HEK293T (cell line): ENCODE measurements at places on chromosomes 2 and 18.

DNA sequence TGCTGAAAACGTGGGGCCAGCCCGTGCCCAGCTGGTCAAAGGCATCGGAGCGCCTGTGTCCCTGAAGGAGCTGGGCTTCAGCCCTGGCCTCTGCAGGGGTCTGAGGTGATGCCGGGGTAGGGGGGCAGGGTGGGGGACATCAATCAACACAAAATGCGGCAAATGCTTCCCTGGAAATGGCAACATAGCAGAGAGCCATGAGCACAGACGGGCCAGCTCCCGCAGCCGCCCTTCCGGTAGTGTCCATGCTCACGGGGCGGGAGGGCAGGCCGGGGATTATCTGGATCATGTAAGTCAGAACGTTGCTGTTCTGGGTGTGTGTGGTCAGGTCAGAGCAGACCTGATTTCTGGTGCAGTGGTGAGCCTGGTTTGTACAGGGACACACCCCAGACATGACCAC lies 56.5 kb upstream of the TWIST2 start:
- no peak for DNase-seq

GRCh38 chr2:176088048-176088936 lies 4.2 kb upstream of the HOXD13 start:
- no peak for DNase-seq

DNA sequence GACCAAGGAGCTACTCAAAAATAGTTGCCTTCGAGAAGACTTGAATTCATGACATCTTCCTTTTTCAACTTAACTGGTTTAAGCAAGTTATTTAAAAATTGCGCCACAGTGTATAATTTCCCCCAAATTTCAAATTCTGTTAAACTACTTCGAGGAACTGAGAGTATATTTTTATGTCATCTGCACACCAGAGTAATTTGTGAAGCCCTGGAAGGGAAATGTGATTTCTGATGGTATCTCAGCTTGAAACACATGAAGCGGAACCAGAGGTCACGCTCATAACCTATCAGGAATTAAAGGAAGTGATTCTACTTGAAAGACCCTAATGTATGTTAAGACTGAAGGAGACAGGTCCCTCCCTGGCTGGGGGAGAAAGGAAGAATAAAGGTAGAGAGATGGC lies 33.9 kb upstream of the DARS1 start:
- DNase-seq = no peak

DNA sequence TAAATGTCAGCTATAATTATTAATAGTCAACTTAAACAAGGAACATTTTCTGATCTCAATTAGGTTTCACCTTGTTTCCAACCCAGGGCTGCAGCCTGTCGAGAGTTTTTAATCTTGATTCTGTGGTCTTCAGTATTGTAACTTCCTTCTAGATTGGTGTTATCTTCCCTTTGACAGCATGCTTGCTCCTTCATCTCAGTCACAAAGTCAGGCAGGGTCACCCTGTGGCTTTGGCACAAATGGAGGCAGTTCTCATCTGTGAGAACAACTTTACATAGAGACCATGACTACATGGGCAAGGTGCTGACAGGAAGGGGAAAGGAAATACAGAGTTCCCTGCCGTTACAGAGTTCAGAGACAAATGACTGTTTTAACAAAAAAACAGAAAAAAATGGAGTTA lies 50.5 kb downstream of the HNRNPLL start:
- DNase-seq = no peak

GRCh38 chr2:219029829-219030165 lies 11.5 kb downstream of the CFAP65 start:
- DNase-seq = peak; percentile 89

GRCh38 chr2:142944264-142944663 lies 66.8 kb downstream of the KYNU start:
- peak; percentile 12 for DNase-seq

- DNase-seq = no peak
These were observed 399.4 kb downstream of the ZEB2 start for GRCh38 chr2:144120487-144120886.

DNA sequence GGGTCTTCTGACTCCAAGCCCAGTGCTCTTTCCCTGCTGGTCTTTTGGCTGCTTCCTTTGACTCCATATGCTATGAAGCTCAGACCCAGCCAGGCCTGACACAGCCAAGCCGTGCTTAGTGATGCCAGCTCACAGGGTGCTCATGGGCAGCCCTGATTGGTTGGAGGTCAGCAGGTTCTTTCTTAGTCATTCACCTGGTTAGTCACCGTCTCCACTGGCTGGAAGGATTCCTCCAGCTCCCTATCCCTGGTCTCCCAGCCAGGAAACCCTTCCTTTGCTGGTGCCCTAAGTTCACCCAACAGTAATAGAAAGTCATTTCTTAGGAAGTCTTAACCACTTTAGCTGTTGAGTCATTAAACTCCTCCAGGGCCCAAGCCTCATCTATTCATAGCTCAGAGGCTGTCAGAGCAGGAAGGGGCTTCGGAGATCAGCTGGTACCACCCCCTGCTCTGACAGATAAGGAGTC lies 3.9 kb downstream of the KCNK3 start:
- DNase-seq = no peak

DNA sequence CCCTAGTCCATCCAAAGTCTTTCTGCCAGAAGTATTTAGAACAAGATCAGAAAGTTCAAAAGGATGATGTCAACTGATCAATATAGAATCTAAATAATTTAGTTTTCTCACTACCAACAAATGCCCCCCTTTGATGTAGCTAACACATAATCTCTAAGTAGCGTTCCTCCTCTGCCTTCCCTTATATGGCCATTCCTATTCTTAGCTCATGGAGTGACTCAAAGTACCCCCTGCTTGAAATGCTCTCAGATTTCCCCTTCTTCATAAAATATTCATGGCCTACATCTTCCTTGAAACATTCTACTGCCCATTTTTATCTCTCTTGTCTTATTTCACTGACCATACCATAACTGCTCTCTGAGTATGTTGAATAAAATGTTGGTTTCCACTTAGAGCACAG lies 151.5 kb downstream of the UPP2 start:
- no peak for DNase-seq

- no peak for DNase-seq
These were observed 406.0 kb upstream of the POU3F3 start for GRCh38 chr2:104447831-104448434.

DNA sequence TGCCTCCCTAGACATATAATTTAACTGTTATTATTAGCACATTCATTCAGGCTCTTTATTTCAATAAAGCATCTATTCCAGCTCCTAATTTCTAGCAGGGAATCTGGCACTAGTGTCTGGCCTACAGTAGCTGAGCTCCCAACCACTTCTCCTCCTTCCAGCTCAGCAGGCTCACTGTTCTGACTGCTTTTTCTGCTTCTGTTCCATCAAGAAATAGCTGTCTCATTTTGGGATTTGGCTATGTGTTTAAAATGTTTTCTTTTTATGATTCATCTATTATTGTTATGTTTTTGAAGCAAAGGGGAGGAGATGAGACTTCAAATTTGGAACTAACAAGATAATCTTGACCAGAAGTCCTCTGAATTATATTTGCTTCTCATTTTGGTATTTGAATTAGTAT lies 172.7 kb upstream of the SMAD7 start:
- no peak for DNase-seq

GRCh38 chr2:43388371-43388770 lies 162.0 kb upstream of the ZFP36L2 start:
- no peak for DNase-seq

DNA sequence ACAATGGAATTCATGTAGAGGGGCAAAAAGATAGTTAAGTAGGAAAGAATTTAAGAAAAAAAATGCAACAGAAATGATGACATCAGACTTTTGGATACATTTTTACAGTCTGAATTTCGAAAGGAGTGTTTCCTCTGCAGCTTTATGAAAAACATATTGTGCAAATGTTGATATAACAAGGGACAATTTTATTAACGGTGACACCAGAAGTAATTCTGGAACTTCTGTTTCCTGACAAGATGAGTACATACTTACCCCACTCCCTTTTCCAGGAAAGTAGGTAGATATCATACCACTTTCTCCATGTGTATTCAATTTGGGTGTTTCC lies 369.6 kb downstream of the FBXO15 start:
- no peak for DNase-seq

- no peak for DNase-seq
These were observed 4.7 kb upstream of the KCNF1 start for GRCh38 chr2:10906926-10907625.

DNA sequence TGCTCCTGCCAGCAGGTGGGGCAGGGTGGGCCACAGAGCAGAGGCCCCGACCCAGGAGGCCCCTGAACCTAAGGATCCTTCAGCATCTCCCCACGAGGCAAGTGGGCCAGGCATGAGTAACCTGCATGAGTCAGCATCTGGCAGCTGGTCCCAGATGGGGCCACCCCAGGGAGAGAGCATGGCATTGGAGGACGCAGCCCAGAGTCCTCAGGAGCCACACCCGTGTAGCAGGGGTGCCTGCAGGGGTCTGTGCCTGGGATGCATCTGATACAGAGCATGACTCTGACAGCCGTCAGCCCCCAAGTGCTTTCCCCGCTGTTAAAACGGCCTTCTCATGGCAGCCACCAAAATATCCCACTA lies 185.6 kb upstream of the SALL3 start:
- no peak for DNase-seq

DNA sequence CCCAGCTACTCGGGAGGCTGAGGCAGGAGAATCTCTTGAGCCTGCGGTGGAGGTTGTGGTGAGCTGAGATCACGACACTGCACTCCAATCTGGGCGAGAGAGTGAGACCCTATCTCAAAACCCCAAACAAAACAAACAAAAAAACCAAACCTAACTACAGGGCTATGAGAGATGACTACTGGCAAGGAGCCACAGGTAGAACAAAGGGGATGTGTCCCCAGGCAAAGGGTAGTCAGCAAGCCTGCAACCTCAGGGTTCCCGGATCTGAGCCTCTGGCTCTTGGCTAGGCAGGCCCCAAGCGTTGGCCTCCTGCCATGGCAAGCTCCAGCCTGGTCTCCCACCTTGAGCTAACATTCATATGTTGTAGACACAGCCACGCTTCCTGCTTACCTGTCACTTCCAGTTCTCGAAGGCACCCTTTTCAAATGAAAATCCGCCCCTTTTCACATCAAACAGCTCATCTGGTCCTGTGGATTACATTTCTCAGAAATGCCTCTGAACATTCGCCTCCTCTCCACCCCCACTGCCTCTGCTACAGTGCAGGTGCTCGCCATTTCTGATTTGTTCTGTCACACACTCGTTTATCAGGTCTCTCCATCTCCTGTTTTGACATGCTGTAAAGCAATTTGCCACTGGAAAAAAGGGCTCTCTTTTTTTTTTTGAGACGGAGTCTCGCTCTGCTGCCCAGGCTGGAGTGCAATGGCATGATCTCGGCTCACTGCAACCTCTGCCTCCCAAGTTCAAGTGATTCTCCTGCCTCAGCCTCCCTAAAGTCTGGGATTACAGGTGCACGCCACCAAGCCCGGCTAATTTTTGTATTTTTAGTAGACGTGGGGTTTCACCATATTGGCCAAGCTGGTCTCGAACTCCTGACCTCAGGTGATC lies 13.1 kb upstream of the ACTR3 start:
- DNase-seq = no peak

DNA sequence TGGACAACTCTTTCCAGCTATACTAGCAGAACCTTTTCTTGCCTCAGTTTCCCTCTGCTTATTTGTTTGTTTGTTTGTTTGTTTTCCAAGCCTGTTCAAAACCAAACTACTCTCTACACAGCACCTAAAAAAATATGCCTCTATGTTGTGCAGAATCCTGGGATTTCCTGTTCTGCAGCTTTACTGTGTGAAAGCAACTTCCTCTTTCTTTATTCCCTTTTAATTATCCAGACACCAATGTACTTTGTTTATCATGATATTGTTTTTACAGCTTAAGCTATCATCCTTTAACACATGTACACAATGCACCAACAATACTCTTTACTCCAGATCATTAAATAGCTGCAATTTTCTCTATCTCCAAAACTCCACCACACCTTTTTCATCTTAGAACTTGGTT lies 259.5 kb downstream of the EPHA4 start:
- no peak for DNase-seq

DNA sequence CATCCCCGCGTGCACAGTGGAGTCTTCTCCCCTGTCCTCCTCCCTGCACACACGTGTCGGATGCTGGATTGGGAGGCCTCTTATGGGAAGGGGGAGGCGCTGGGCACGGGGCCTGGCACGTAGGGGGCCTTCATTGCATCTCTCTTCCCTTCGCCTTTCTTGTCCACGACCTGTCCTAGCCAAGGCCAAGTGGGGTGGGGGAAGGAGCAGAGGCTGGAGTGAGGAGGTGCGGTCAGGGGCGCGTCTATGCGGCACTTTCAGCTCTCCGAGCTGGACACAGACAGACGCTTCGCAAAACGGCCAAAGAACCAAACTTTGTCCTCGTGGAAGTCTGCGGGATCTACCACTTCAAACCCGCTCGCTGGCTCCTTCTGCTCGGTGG lies 13.4 kb downstream of the ALPG start:
- DNase-seq = no peak

- no peak for DNase-seq
These were observed 43.1 kb downstream of the TNS1 start for GRCh38 chr2:217959723-217960122.

DNA sequence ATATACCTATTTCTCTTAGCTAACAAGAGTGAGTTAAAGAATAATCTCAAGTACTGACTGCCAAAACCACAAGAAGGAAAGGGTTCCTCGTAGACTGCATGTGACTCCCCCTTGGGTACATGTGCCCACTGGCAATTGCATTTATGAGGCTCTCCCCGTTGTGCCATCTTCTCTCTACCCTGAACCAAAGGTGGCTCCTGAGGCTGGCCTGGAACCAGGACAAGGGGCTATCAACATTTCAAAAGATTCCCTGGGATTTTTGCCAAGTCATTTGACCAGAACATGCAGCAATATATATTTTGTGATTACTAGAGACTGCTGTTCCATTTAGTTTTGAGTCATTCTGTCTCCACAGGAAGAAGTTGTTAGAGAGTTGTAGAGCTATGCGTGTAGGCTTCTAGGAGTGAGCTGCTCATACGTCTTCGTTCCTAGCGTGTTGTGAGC lies 45.8 kb downstream of the LAMA3 start:
- DNase-seq = no peak

DNA sequence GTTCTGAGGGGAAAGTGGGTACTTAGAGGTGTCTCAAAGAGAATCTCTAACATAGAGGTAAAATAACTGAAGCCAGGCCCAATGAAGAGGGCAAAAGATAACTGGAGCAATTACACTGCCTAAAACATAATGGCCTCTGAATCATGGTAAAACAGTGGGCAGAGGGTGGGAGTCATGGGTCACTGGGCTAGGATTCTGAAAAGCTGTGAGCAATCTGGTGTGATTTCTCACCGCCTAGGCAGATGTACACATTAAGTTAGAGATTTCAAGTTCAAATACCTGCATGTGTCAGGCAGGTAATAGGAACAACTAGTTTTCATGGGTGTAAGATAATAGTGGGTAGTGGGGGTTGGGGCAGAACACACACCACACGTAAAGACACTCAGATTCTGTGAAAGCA lies 45.6 kb downstream of the INSIG2 start:
- no peak for DNase-seq

- peak; percentile 50 for DNase-seq
These were observed 25.0 kb downstream of the DCDC2C start for GRCh38 chr2:3728104-3729054.

- no peak for DNase-seq
These were observed 304.0 kb downstream of the LNPK start for GRCh38 chr2:175698061-175698460.

- no peak for DNase-seq
These were observed 68.8 kb downstream of the VPS54 start for GRCh38 chr2:63950414-63950813.
